ENCODE measurements at places on chromosomes 7 and 10.

GRCh38 chr7:157881048-157881771 lies 544.4 kb downstream of the DNAJB6 start:
- DNase-seq: no peak

GRCh38 chr10:89566095-89566950 lies 30.9 kb upstream of the SLC16A12 start:
- DNase-seq: no peak

DNA sequence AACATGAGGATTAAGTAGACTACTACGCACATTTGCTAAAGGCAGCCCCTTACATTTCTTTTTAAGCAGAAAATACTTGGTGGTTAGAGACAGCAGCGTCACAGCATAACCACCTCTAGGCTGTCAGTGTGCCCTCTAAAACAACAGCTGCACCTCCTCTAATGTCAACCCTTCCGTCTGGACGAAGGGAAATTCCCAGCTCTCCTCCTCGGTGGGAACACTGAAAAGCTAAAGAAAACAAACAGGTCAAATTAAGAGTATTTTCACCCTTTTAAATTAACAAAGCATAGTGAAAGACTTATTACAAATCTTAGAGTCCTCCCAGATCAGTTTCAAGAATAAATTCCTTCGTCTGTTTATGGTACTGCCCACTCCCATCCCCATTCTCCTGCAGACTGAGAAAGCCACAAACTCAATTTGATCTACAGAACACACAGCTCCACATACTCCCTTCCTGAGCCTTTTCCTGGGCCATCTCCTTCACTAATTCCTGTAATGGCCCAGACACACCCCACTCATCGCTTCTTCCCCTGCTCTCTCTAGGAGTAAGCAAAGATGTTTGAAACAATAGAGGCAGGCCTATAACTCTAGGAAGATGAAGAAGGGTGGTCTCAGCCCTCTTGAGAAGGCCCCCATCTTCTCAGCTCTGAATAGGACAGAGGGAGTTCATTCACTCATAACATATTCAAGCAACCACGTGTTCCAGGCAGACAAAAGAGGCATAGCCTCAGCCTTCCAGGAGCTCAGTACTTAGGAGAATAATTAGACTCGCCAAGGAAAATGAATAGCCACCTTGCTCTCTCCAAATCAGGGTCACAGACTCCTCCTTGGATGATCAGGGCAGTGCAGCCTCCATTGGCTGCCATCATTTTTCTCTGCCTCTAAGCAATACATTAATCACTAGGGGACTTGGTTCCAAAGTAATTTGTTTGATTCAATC lies 47.5 kb upstream of the HNRNPH3 start:
- DNase-seq: peak; percentile 56

GRCh38 chr7:37048674-37049073 lies 324.4 kb upstream of the AOAH start:
- no peak for DNase-seq

DNA sequence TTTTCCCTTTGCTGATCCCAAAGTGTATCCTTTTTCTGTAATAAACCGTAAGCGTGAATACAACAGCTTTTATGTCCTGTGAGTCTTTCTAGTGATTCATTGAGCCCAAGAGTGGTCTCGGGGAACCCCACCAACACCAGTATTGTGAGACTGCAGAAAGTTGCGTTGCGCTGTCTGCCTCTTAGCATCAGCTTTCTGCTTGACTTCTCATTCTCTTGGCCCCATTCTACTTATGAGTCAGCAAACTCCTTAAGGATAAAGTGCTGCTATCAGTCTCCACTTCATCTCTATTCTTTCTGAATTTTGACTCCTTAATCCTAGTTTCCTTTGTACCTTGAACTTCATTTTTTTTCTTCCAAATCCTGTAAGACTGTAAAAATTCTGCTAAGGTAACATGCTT lies 184.3 kb upstream of the MBL2 start:
- no peak for DNase-seq

DNA sequence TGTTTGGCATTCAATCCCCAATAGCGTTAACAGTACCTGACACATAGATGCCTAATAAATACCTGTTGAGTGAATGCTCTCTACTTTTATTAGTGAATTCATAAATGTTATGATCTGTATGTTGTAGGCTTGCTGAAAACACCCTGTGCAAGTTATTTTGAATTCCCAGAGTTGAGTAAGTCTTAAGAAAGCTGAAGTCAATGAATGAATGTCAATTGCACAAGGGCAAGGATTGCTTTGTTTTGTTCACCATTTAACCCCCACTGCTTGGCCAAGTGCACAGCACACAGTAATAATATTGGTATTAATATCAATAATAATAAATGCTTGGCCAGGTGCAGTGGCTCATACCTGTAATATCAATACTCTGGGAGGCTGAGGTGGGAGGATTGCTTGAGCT lies 10.2 kb downstream of the CPA1 start:
- no peak for DNase-seq

GRCh38 chr7:151146761-151147160 lies 20.7 kb downstream of the GBX1 start:
- no peak for DNase-seq

GRCh38 chr10:113609704-113610108 lies 54.1 kb downstream of the NRAP start:
- DNase-seq: no peak

- DNase-seq: no peak
These were observed 23.4 kb downstream of the IRF5 start for GRCh38 chr7:128961030-128961659.

DNA sequence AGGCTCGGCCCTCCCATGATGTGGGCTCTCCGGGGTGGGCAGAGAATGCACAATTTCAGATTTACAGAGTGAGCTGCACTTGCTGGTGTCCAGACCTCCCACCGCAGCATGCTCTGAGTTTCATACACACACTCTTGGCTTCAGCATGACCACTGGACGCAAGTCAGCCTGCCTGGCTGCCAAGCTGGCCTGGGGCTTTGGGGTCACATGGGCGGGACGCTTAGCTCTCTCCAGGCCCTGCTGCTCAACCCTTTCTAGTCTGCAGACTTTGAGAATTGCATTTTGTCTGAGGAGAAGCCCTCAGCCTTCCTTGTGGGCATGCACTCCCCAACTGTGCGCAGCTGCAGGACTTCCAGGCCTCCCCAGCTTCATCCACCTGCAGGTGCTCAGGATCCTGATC lies 5.7 kb downstream of the CYP2E1 start:
- DNase-seq: no peak

DNA sequence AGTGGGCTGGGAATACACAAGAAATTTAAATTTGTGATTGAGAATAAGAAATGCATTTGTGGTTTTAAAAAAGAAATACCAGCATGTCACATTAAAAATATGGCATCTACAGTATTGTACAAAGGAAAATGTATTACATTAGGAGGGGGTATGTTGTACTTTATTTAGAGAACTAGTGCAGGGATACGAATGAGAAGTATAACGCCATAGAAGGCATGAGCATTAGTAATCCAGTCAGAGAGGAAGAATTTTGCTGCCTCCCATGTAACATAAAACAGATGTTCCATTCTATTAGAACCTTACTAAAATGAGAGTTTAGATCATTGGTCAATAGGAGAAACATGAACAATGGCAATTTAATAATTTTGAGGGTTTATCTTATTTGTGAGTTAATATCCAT lies 182.2 kb downstream of the ADK start:
- DNase-seq: no peak

DNA sequence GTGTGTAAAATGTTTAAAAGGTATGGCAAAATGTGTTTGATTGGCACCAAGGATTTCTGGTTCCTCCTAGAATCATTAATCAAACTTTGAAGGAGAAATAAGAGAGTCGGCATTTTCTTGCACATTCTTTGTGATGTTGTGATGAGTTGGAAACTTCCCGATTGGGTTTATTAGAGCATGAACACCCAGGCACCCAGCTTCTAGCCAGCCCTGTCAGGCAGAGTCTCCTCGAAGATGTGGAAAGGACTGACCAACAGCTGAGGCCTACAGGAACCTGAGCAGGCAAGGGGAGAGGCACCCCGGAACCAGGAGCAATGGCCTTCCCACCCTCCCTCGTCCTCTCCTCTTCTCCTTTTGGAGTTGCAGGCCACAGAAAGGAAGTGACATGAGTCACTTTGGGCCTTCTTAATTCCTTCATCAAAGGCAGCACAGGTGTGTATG lies 68.7 kb downstream of the EGFR start:
- no peak for DNase-seq

DNA sequence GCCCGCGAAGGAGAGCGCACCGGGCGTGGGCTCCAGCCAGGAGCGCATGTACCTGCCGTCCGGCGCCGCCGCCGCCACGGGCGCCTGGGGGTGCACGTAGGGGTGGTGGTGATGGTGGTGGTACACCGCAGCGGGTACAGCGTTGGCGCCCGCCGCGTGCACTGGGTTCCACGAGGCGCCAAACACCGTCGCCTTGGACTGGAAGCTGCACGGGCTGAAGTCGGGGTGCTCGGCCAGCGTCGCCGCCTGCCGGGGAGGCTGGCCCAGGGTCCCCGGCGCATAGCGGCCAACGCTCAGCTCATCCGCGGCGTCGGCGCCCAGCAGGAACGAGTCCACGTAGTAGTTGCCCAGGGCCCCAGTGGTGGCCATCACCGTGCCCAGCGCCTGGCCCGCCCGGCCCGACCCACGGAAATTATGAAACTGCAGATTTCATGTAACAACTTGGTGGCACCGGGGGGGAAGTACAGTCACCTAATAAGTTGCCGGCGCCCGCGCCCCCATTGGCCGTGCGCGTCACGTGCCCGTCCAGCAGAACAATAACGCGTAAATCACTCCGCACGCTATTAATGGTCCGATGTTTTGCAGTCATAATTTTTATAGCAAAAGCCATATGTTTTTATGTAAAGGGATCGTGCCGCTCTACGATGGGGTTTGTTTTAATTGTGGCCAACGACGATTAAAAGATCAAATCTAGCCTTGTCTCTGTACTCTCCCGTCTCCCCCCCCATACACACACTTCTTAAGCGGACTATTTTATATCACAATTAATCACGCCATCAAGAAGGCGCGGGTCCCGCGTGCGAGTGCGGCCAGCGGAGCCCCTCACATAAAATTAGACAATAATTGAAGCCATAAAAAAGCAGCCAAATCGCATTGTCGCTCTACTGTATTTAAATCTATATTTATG lies at the start of gene HOXA9:
Gene HOXA9 (minus strand): TSS at position 449 of the 907 bp plus-strand sequence. CDS start 80 bp downstream, at position 369.
- DNase-seq: no peak

DNA sequence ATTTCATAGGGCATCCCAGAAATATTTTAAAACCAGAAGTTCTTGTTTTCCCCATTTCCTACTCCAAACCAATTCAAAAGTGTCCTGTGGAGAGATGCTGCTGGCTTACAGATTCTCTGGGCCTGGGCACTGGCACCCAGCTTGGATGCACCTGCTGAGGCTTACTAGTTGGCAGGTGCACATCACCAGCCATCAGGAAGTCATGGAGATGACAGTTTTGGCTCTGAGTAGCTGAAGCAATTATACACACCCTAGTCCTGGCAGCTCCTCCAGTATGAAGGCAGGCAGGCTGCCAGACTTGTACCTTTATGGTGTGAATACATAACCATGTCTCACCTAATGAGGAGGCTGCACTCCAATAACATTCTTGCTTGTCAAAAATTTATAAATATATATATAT lies 276.6 kb upstream of the GHITM start:
- no peak for DNase-seq

DNA sequence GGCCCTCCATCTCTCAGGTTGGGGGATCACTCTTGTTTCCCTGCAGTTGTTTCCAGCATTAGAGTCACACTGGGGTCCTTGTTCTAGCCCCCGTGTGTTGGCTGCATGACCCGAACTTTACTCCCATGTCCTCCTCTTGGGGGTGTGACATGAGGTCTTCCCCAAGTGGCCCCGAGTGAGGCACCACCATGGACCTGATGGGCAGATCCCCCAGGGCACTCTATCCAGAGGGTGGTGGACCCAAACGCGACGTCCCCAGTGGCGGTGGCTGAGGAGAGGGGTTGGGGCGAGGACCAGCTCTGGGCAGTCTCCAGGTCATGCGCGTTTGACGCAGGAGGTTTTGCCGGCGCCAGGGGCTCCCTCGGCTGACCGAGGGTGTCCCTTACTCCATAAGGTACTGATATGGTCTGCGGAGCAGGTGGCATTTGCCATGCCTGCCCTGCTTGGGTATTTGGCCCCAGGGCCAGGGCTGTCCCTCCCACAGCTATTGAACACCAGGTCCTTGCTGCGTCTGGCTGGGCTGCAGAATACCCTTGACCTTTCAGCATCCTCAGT lies 131.9 kb downstream of the LHPP start:
- DNase-seq: no peak

- no peak for DNase-seq
These were observed 171.0 kb downstream of the SND1 start for GRCh38 chr7:127822822-127823508.

DNA sequence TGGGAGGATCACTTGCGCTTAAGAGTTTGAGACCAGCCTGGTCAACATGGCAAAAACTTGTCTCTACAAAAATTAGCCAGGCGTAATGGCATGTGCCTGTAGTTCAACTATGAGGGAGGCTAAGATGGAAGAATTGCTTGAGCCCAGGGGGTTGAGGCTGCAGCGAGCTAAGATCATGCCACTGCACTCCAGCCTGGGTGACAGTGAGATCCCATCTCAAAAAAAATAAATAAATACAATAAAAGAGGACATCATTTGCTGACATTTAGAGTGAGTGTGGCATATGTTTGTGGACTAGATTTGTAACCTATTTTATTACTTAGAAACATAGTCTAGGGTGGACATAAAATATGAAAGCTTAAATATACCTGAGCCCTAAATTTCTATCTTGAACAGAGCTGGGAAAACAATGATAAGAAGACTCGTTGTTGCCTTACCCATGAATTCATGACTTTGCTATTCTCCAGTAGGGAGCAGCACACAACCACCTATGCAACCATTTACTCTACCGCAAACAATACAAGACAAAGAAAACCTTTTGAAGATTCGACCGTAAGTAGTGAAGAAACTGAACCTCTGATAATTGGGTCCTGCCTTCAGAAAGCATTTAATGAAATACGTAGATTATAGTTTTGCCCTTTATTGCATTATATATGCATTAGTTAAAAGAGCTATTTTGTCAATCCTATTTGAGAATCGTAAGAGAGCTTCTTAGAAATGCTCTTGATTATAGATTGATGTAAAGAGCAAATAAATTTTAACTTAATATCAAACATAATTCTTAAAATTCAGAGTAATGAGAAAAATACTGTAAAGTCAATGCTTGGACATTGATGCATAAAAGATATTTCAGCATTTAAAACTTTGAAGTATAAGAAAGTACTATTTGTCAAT lies 83.5 kb downstream of the GNAT3 start:
- peak; percentile 19 for DNase-seq

- no peak for DNase-seq
These were observed 601.6 kb downstream of the PTPRN2 start for GRCh38 chr7:157986051-157986450.

- DNase-seq: peak; percentile 96
These were observed 465 bp upstream of the TRIM24 start for GRCh38 chr7:138459413-138460175.
